ENCODE measurements at places on chromosomes 4 and X.

- DNase-seq = no peak
These were observed 116.2 kb upstream of the STX18 start for GRCh38 chr4:4658052-4658451.

DNA sequence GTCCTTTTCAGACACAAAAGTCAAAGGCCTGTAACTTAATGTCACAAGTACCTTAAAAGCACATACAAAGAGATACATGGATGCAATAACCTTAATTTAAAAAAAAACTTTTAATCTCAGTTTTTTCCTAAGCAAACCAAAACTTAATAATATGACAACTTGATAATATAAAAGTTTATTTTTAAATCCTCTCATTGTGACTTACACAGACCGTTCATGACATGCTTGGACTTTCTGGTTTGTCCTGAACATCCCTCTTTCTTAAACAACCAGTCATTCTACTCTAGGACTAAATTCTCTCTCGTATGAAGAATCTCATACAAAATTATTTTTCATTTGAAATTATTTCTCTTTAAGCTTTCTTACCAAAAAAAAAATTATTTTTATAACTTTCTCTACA is 43.1 kb upstream of the CYP2U1 start:
- no peak for DNase-seq

DNA sequence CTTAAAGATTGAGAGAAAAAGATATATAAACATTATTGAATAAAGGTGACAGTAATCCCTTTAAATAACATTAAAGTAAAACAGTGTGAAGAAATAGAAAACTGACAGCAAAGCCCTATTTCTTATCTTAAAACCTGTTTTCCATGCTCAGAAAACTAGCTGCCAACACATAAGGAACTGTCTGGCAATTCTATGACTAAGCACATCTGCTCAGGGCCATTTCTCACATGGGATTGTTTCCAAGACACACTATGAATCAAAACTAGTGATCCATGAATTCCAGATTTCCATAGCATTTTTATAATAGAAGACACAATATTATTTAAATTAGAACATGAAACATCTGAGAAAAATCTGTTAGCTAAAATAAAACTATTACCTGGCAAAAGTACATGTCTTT is 113.4 kb downstream of the SCLT1 start:
- DNase-seq = no peak

DNA sequence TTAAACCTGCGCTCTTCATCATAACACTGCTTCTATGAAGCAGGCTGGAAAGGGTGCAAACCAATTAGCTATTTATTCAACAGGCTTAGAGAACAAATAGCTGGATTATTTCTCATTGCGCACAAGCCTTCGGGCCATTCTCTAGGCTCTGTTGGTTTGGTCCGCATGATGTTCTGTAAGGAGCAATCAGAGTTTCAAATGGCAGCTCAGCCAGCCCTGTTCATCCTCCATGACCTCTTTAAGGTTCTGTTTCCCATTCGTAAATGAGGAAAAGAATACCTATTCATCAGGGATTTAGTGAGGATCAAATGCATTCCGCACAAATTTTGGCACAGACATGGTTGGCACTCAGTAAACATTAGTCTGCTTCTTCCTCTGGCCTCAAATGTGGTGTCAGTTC is 15.5 kb upstream of the GPM6A start:
- no peak for DNase-seq

DNA sequence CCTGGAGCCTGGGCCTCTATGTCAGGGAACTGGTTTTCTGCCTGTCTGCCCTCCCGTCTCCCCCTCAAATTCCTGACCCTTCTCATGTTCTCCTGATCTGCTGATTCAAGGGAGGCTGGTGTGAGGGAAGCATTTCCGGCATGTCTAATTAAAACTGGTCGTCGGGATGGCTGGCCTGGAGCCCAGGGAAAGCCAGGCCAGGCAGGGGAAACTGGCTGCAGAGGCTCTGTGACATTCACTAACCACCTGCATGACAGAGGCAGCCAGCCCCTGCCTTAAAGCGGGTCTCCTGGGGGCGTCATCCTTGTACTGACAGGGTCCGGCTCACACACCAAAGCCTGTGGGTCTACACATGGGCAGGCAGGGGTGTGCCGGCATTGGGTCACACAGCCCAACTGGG is 35.2 kb downstream of the ABLIM2 start:
- peak; percentile 71 for DNase-seq

- no peak for DNase-seq
These were observed 473.0 kb downstream of the SPRY1 start for GRCh38 chr4:123869286-123870215.

- DNase-seq = no peak
These were observed 837.9 kb upstream of the LCORL start for GRCh38 chr4:18859468-18859867.

DNA sequence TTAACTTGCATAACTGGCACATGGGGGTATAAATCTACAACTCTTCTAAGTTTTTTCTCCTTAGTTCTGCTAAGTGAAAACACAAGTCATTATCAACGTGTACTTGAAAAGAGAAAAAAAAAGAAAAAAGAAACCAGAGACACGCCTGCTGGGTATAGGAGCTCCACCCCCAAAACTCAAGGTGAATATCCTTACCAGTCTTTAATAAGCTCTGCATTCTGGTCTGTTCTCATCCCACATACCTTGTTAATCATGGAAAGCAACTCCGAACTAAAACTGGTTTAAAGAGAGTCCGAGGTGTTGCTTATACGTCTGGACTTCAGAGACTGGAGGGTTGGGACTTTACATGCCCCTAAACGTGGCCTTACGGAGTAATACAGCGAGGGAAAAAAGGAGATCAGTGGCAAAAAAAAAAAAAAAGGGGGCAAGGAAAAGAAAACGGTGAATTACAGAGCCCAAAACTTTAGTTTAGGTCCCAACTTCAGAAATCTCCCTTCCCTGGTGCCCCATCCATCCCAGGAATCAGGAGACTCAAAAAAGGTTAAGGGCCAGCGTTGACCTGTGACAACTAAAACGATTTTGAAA is 1.0 kb downstream of the PGRMC2 start:
- no peak for DNase-seq

GRCh38 chr4:112001041-112001440 is 144.2 kb upstream of the FAM241A start:
- no peak for DNase-seq

GRCh38 chr4:30939684-30940083 is 219.5 kb downstream of the PCDH7 start:
- DNase-seq = no peak

Measured in left ventricle myocardium superior (tissue), 1 donor.